ENCODE measurements at places on chromosomes 3 and 15.

GRCh38 chr3:133292296-133292695 lies 107.6 kb upstream of the BFSP2 start:
- DNase-seq, result no peak

DNA sequence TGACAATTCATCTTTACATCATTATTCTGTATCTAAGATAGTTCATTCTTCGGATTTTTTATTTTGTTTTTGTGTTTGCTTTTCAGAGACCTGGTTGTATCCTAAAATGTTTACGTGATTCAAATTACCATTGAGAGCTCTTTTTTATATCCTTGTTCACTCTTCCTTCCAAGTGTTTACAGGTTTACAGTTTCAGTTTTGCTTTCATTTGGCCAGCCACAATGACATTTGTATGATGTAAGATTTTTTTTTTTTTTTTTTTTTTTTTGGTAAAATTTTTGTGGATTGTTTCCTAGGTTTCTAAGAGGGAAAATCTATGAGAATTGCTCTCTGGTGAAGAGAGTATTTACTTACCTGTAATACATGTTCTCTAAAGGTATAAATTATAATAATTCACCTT lies 55.0 kb downstream of the SETD5 start:
- no peak for DNase-seq

DNA sequence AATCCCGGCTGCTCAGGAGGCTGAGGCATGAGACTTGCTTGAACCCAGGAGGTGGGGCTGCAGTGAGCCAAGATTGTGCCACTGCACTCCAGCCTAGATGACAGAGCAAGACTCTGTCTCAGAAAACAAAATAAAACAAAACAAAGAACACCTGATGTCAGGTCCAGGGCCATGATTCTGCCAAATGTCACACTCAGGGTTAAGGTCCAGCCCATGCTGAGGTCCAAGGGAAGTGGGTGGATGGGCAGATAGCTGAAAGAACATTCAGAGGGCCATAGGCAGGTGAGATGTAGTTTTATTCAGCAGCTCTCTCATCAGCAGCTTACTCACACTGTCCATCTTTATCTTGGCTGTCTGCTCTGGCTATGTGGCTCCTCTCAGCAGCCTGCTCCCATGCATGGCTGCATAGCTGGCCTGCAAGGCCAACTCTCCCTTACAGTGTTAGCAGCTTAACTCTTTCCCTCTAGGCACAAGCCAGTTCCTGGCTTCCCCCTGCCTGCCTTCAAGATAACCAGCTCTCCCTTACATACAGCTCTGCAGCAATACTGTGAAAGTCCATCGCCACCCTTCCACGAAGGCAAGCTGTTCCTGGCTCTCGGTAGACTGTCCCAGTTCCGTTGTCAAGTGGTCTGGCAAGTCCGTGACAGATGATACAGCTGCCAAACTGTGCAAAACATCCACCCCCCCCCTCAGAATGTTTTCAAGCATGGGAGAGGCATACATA lies 62.4 kb upstream of the SIAH2 start:
- DNase-seq, result no peak

GRCh38 chr3:84536916-84537315 lies 421.9 kb upstream of the CADM2 start:
- DNase-seq, result no peak

DNA sequence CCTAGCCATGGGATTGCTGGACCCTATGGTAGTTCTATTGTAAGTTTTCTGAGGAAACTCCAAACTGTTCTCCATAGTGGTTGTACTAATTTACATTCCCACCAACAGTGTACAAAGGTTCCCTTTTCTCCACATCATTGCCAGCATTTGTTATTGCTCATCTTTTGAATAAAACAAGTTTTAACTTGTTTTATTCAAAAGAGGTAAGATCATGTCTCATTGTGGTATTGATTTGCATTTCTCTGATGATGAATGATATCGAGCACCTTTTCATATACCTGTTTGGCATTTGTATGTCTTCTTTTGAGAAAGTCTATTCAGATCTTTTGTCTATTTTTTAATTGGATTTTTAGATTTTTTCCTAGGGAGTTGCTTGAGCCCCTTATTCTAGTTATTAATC lies 819.1 kb downstream of the TUSC7 start:
- DNase-seq, result no peak
